Astrocyte (in vitro differentiated cells and primary cell): ENCODE measurements at places on chromosomes 3 and 15.

DNA sequence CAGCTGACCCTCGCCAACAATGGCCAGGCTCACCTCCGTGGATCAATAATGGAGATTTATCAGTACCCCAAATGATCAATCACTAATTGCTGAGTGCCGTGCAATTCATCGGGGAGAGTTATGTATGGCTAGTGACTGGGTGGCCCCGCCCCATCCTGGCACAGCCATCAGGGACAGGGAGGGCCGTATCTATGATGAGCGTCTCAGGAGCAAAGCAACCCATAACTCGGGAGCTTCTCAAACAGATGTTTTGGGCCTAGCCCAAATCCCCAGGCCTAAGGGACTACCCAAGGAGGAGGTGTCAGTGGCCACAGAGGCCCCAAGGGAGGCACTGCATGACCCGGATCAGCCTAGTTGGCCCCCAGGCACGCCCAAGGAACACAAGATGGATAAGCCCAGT lies 180.0 kb upstream of the LINGO1 start:
- DNase-seq: no peak

- no peak for DNase-seq
Observed at GRCh38 chr3:123365450-123366143, 83.3 kb downstream of the ADCY5 start.

- peak; percentile 83 for DNase-seq
Observed at GRCh38 chr3:194091141-194091540, 44.8 kb upstream of the HES1 start.

GRCh38 chr3:59608356-59608755 lies 558.5 kb upstream of the CFAP20DC start:
- no peak for DNase-seq

GRCh38 chr3:112958811-112959560 lies 15.9 kb downstream of the CD200R1 start:
- DNase-seq: no peak

GRCh38 chr15:83558146-83558545 lies 95.8 kb upstream of the ADAMTSL3 start:
- DNase-seq: no peak

GRCh38 chr15:94610069-94610468 lies 378.7 kb downstream of the MCTP2 start:
- DNase-seq: no peak

DNA sequence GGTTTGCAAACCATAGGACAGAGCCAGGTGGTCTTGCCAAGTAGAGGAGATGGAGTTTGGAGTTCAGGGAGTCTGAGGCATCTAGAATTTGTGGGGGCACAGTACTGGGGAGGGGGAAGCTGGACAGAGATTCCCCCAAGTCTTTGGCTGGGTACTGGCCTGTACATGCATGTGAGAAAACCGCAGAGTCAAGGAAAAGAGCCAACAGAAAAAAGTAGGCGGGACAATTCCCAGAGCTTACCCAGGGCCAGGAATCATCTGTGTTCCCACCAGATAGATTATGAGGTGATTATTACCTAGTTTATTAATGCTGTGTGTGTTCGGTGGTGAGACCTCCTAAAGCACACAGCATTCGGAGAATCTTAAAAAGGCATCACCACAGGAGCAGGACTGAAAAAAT lies 11.3 kb downstream of the LYSMD4 start:
- no peak for DNase-seq

- DNase-seq: no peak
Observed at GRCh38 chr3:117837391-117837790, 1127.8 kb downstream of the TUSC7 start.

- DNase-seq: peak; percentile 82
Observed at GRCh38 chr3:99473321-99473751, 165.1 kb upstream of the COL8A1 start.

GRCh38 chr3:189988854-189989253 lies 131.8 kb downstream of the P3H2 start:
- DNase-seq: no peak

- DNase-seq: peak; percentile 5
Observed at GRCh38 chr3:192260116-192261010, 467.0 kb downstream of the FGF12 start.

GRCh38 chr3:168974617-168975403 lies 688.7 kb downstream of the MECOM start:
- DNase-seq: no peak

DNA sequence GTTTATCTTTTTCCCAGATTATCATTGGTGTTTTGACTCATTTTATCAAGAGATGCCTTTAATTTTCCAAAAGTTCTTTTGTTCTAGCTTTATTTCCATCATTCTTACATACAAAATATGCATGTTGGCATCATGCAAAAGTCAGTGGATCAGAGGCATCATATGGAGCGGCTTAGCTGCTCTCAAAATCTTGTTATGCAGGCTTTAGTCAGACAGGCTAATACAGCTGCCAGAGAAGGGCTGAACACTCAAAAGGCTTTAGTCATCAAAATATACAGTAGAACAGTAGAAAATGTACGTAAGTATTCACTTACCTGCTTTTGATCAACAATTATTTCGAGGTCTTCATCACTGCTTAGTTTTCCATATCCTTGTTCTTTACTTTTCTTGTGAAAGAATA lies 65.5 kb downstream of the PEX5L start:
- no peak for DNase-seq

DNA sequence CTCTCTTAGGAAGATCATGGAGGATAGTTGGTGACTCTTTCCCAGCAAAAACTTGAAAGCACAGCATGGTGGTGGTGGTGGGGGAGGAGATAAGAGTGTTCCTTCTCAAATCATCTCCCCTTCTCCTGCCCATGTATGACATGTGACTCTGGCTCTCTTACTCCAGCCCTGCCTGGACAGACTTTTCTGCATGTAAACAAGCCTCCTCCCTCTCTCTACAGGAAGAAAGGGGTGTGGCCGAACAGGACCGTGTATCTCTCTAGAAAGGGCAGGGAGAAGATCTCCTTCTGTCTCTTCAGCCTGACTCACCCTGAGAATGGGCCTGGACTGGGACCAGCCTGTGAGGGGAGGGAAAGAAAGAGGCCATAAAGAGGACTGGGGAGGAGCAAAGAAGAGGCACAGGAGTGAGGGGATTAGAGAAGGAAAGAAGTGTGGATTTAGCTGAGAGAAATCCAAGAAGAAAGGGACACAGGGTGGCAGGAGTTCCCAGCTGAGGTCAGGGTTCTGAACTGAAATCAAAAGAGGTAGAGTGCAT lies 1.5 kb downstream of the CELF6 start:
- DNase-seq: no peak

- DNase-seq: no peak
Observed at GRCh38 chr3:55988905-55989304, 479.4 kb downstream of the ERC2 start.

DNA sequence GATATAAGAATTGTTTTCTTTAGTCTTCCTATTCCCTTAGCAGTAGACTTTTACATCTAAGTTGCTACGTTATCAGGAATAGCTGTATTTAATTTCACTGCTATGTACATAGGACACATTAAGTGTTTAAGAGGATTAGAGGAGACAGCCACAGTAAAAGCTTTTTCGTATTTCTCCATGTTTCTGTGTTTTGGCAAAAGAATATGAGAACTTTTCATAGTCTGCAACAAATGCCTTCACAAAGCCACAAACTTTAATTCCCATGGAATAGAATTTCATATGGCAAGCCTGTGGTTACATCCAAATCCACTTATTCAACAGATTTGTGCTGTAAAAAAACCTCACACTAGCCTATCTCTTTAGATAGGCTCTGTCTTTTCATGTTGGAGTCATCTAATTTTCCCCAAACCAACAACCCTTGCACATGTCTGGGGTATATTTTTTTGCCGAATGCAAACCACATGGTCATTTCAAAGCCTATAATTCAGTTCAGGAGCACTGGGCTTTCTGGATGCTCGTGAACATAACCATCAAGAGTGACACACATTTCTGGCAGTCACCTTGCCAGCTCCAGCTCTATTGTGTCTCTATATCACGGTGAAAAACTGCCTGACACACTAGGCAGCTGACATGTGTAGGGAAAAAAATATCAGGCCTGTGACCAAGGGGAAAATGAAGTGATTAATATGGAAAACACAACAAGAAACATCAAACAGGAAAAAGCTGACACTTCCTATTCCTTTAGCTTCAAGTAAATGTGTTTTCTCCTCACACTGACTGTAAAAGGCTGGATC lies 19.2 kb downstream of the PLD1 start:
- peak; percentile 81 for DNase-seq

DNA sequence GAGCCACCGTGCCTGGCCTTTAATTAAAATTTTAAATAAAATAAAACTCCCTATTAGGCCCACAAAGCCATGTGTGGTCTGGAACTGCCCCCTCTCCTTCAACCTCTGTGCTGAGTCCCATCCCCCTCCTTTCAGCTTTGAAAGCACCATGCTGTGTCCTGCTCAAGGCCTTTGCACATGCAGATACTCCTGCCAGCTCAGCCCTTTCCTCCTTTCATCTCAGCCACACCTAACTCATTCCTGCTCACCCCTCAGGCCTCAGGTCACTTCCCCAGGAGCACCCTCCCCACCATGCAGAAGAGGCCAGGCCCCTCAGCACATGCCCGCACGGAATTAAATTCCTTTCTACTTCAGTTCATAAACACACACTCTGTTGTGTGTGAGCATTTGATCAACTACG lies 28.1 kb downstream of the ATRIP start:
- DNase-seq: no peak

DNA sequence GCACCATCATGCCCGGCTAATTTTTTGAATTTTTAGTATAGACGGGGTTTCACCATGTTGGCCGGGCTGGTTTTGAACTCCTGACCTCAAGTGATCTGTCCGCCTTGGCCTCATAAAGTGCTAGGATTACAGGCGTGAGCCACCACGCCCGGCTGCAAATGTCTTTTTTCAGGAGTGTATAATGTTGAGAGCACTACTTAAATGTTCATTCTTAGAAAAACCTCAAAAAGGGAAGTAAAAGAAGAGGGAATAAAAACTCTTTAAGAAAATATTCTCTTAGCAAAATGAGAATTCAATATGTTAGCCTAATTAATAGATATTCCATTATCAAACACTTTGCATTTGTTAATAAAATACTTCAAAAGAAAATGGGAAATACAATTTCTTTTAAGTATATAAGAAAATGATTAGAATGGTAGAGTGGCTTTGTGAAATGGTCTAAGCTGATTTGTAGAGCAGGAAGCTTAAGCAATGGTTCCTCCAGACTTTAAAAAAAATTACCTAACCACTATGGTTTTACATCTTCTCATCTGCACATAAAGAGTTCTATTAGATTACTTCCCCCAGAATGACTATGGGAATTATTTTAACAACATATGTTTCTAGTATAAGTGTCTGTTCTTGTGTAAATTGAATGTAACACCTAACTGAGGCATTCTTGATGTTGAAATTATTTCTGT lies 226.7 kb upstream of the ALCAM start:
- DNase-seq: no peak

DNA sequence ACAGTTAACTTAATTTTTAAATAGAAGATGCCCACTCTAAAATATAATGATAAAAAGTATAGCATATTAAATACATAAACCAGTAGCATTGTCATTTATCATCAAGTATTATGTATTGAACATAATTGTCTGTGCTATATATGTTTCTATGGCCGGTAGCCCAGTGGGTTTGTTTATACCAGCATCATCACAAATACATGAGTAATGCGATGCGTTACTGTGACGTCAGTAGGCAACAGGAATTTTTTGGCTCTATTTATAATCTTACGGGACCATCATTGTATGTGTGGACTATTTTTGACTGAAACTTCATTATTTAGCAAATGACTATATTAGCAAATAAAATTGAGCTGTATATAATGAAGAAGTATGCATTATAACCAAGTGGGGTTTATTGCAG lies 82.1 kb downstream of the FLNB start:
- peak; percentile 37 for DNase-seq

- no peak for DNase-seq
Observed at GRCh38 chr3:62003835-62004234, 369.5 kb downstream of the FEZF2 start.

GRCh38 chr3:118629821-118630220 lies 404.8 kb downstream of the IGSF11 start:
- no peak for DNase-seq

- DNase-seq: peak; percentile 96
Observed at GRCh38 chr15:95557226-95558046, 773.1 kb upstream of the NR2F2 start.

DNA sequence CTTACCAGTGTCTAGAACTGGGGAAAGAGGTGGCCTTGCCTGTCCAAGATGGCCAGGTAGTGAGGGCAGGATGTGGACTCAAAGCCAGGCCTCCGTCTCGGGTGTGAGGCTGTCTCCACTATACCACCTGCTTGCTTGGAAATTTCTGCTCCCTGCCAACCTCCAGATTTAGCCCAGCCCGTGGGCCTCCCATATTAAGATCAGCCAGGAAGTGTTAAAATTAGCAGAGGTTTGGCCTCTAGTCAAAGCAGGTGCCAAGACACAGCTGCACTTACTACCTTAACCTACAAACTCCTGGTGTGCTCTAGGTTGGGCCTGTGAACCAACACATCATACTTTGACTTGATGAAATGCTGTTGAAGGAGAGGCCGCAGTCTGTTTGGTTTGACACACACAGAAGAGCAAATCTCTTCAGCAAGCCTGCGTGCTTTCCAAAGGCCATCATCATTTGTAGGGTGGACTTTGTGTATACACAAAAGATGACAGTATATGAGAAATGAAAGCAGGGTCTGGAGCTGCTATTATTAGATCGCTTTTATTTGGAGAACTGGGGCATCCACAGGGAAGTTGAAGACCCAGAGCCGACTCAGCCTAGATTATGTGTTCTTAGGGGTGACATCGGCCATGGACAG lies 206.5 kb downstream of the XXYLT1 start:
- DNase-seq: no peak

DNA sequence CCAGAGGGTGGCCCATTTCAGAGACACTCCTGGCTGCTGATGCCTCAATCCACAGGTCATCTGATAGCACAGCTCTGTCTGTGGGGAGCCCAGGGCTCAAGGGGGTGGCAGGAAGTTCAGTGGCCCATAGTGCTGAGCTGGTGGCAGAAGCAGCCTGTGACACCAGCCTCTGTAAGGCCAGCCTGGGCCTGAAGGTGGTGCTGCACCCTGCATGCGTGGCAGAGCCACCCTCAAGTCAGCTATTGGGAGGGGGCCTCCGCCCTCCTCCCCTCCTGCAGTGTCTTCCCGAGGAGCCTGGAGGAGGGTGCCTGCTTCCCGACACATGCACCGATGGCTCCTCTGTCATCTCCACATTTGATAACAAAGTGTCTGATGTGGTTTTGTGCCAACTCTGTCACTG lies 3.0 kb downstream of the PLA1A start:
- DNase-seq: no peak

DNA sequence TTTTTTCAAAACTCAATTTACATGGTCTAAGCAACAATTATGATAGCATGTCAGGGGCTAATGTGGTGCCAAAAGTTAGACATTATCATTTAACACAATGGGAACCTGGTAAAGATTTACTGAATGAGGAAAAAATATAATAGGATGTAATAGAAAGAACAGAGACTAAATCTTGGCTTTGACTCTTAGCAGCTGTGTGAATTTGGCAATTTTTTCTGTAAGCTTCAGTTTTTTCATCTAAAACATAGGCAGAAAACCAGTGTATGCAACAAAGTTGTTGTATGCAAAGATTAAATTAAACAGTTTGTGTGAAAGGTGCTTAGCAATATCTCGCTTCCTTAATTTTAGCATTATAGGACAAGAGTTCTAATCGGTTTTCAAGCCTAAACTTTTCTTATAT lies 57.6 kb downstream of the ZBTB20 start:
- no peak for DNase-seq
